Central memory CD4-positive, alpha-beta T cell (primary cell): ENCODE measurements at places on chromosomes 6 and 20.
A peak's percentile ranks its signal among the peaks of the same experiment; 100 is the strongest.

GRCh38 chr6:64890609-64891008 is 816.4 kb downstream of the EYS start:
- DNase-seq = no peak

GRCh38 chr6:14919038-14919670 is 326.7 kb upstream of the JARID2 start:
- no peak for DNase-seq

DNA sequence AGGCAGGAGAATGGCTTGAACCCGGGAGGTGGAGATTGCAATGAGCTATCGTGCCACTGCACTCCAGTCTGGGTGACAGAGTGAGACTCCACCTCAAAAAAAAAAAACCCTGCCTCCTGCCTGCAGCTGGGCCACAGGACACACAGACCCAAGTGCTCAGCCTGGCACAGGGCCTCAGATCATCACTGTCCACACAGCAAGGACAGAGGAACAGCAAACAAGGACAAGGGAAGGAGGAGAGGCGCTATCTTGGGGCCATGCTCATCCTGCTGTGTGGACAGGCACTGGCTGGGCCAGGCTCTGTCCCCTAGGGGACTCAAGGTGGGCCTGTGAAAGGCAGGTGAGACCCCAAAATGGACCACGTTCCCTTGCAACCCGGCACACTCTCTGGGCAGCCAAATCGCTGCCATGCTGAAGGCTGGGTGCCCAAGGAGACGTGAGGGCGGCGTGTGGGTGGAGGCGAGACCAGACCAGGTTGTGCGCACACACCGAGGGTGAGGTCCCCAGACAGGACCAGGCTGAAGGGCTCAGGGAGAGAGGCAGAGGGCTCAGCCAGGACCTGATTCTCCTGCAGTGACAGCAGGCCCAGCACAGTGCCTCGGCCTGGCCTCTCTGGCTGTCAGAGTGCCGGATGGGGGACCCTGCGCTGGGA is 9.1 kb downstream of the UCKL1 start:
- no peak for DNase-seq

GRCh38 chr6:111114087-111114443 is 26.8 kb downstream of the SLC16A10 start:
- no peak for DNase-seq

GRCh38 chr6:33164665-33165373 is 27.4 kb downstream of the COL11A2 start:
- no peak for DNase-seq

- DNase-seq = no peak
Observed at GRCh38 chr6:165183071-165183470, 126.3 kb downstream of the C6orf118 start.

GRCh38 chr6:134247231-134247833 is 70.6 kb downstream of the SGK1 start:
- DNase-seq = peak; percentile 96
